ENCODE measurements at places on chromosomes 3 and 15. TPM values are rescaled to one million over a fixed set of nuclear protein-coding genes. Genes with fewer than 3 reads are reported as not detected.

ZCWPW2 gene
- 0.78 TPM for polyA plus RNA-seq

DUOXA2 gene
- polyA plus RNA-seq: not detected

SH3GL3 gene
- not detected for polyA plus RNA-seq

CLCN2 gene
- polyA plus RNA-seq: 1.1 TPM

RHCG gene
- polyA plus RNA-seq: not detected

DNA sequence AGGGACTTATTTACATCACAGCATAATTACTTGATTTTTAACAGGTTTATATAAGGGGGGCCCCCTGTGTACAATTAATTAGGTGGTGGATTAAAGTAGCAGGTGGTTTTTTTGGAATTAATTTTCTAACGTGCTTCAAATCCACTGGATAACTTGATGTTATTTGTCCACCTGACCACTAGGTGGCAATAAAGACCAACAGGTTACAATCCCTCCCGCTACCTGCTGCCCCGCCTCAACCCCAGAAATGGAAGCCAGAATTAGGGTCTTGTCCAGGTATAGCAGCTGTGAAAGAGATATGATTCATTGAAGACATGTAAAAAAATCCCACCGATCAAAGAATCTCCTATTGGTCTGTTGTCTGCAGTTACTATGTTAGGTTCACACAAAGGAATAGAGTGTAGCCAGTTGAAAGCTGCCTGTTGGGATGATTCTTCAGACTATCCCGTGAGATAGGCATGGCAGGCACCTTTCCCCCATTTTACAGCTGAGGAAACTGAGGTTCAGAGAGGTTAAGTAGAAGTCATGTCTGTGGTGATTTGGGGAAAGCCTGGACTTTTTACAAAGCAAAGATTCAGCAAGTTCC, 44.0 kb downstream of the MFSD1 start:
- DNase-seq: peak; percentile 44

GRCh38 chr3:52364322-52365035, 48.4 kb downstream of the DNAH1 start:
- no peak for DNase-seq

DNA sequence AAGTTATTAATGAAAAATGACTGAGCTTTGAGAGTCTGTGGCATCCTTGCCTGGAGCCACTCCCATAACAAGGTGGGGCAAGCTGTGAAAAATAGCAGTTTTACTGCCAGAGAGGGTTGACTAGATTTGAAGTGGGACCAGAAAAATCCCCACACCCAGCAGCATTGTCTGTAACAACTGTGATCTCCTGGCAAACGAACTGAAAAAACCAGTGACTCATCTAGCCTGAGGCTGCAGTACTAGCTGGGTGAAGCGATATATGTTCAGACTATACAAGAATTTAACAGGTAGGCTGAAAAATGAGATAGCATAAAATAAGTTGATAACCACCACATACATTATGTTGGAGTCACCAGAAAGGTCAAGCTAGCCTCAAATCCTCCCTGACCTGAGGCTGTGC, 64.0 kb downstream of the DPH6 start:
- no peak for DNase-seq

GRCh38 chr3:169479314-169479939, 184.1 kb downstream of the MECOM start:
- DNase-seq: no peak

DNA sequence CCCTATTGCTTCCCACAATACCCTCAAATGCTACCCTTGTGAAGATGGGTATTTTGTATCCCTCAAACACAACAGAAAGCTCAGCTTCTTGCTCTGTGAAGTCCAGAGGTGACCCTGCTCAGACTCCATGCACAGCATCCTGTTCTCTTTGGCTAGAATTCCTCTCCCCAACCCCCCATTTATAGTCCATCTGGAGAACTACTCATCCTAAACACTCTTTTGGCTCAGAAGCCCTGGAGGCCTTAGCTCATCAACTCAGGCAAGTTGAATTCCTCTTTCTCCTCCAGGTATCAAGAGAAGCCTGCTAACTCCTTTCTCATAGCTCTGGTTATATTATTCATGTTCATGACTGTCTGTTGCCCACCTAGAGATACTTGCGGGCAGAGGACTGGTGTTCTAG, 18.3 kb upstream of the GASK1A start:
- no peak for DNase-seq

- DNase-seq: no peak
These were observed 67.7 kb downstream of the CERS3 start for GRCh38 chr15:100461049-100461448.

- DNase-seq: no peak
These were observed 3.3 kb upstream of the PLCB2 start for GRCh38 chr15:40310993-40311392.

DNA sequence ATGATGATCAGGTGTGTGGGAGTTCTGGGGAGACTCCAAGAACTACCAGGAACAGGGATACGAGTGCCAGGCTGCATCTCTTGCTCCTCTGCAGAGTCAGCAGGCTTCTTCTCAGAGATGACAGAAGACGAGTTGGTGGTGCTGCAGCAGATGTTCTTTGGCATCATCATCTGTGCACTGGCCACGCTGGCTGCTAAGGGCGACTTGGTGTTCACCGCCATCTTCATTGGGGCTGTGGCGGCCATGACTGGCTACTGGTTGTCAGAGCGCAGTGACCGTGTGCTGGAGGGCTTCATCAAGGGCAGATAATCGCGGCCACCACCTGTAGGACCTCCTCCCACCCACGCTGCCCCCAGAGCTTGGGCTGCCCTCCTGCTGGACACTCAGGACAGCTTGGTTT, 7.9 kb downstream of the PRRT3 start:
- DNase-seq: no peak

GRCh38 chr3:184620475-184621119, 59.0 kb downstream of the EPHB3 start:
- DNase-seq: no peak

DNA sequence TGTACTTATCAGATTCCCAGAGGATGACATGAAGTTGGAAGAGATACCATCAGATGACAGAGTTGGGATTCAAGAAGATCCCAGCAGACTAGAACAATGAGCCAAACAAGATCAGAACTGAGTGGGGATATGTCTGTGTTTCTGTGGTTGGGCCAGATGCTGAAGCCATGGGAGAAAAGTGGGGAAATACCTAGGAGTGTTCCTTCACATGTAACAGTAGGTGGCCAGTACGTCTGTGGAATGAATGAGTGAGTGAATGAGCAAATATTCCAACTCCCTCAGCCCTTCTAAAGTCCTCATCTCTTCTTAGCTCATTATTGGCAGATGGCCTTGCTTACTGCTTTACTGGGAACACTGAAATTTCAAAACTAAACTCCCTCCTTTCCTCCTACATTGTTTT, 32.2 kb upstream of the GREM1 start:
- DNase-seq: no peak

DNA sequence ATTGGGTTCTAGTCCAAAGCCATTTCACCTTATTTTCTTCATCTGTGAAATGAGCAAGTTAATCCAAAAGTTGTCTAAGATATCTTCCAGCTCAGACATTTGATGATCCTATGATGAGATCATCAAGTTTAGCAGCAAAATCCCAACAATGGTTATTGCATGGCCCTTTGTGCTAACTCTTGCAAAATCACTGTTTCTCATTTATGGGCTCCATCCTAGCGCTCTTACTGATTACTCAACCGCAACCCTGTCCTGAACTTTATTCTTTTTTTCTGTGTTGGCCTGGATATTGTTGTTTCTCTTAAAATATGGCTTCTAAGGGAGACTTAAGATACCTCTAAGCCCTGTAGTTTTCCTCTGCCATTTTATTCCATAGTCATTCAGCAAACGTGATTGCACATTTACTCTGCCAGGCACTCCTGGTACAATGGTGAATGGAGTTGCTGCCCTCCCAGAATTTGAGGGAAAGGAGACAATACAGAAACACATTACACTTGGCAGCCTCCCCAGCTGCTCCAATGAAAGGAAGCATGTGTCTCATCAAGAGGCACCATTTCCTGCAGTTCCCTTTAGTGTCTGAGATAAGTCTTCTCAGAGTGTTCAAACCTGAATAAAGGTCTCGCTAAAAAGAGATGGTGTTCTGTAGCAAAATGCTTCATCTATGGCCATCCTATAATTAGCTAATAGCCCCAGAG, 4.4 kb downstream of the GXYLT2 start:
- DNase-seq: no peak

DNA sequence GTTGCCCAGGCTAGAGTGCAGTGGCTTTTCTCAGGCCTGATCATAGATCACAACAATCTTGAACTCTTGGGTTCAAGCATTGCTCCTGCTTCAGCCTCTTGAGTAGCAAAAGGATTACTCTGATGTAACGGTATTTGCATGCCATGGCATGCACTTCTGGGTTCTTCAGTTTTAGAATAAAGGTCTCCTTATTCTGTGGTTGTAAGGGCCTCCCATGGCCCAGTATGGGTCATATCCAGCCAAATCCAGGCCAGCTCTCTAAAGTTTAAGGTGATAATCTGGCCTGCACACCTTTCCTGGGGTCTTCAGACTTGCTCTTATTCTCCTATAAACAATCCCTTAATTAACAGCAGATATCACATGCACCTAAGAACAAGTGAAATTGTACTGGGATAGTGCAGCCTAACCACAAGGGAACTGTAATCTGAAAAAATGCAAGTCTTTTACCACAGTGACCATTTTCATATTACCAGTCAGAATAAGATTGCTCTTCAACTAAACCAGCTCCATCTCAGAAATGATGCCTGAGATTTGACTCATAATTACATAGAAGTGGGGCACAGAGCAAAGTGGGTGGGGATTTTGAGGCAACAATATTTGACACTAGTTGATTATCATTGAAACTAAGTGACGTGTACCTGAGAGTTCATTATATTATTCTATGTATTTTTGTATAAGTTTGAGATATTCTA, 25.4 kb downstream of the COMMD2 start:
- no peak for DNase-seq

- DNase-seq: no peak
These were observed 292.9 kb upstream of the NR2F2 start for GRCh38 chr15:96037584-96037983.

Measured in naive thymus-derived CD4-positive, alpha-beta T cell (primary cell).